ENCODE measurements at places on chromosomes 2 and 18.

DNA sequence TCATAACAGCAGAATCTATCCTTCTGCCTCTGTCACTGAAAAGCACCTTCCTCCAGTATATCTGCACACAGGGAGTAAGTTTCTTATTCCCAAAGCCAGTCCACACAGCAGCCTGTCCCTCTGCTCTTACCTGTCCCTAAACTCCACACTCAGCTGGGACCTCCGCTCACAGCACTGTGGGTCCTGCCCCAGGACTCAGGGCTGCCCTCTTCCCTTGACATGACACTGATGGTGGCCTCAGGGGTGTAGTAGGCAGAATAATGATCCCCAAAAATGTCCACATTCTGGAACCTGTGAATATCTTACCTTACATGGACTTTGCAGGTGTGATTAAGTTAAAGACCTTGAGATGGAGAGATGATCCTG is 39.7 kb upstream of the EML4 start:
- DNase-seq = no peak

DNA sequence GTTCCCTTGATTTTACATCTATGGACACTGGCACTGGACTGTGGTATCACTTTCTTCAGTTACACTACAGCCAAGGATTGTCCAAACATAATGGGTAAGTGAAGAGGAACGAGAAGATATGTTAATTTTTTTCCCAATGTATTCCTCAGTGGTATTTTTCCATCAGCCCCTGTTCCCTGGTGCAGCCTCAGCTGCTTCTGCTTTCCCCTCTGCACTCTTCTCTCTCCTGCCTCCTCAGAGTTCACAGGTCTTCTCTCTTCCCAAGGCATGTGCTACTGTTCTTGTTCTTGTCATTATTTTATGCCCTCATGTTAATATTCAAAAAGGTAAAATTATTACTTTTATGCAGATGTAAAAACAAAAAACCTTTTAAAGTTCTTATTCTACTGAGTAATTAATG is 378.0 kb upstream of the NRXN1 start:
- DNase-seq = no peak

GRCh38 chr2:29742656-29743055 is 178.7 kb downstream of the ALK start:
- no peak for DNase-seq

DNA sequence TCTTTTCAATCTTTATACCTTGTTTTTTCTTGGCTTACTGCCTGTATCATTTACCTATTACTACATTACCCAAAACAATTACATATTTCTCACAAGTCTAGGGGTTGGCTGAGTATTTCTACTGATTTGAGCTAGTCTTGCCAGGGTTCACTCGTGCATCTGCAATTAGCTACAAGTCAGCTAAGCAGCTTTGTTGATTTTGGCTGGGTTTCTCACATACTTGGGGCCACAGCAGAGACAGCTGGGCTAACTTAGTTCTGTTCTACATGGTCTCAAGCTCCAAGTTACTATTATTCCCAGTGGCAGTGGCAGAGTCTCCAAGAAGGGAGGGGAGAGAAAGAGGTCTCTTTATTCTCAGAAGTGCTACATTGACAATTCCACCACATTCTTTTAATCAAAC is 54.7 kb upstream of the SP5 start:
- no peak for DNase-seq

DNA sequence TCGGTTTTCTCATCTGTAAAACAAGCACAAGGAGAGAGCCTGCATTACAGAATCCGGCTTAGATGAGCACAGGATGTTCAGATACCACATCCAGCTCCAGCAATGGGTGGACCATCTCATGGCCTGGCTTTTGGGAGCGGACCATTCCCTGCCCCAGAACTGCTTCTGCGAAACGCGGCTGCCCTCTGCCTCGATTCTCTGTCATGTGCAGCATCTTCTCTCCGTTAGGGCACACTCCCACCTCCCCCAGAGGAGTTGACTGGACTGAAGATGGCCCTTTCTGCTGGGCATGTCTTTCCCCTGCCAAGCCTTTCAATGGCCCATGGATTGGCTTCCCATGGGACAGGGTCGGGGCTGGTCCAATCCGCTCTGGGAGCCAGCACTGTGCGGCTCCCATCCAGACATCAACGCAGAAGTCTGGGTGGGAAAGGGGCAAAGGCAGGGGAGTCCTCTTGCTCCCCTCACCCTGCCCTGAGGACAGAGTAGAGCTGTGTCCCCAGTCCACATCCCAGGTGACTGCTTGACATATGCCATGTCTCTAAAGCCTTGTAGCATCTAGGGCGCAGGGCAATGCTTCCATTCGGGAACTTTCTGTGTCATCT is 14.3 kb upstream of the FAHD2A start:
- no peak for DNase-seq

GRCh38 chr2:85393836-85394235 is 16.3 kb downstream of the CAPG start:
- no peak for DNase-seq

GRCh38 chr2:216918088-216918680 is 58.3 kb upstream of the TNP1 start:
- no peak for DNase-seq

- DNase-seq = no peak
These were observed 142.9 kb upstream of the FIGN start for GRCh38 chr2:163878718-163879117.

DNA sequence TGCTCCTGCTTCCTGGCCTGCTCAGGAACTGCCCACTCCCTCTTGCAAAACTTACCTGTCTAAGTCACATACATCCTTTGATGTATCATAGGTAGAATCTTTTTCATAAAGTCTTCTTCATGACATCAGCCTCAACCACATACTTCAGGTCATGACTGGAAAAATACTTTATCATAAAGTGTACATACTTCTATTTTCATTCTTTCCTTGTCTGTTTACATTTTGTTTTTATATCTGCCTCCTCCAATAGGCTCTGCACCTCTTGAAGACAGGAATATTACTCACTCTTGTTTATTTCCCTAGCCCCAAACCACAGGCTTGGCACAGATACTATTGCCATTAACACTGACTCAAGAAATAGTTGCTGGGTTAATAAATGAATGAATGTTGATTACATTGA is 43.6 kb upstream of the ZNF804A start:
- no peak for DNase-seq

DNA sequence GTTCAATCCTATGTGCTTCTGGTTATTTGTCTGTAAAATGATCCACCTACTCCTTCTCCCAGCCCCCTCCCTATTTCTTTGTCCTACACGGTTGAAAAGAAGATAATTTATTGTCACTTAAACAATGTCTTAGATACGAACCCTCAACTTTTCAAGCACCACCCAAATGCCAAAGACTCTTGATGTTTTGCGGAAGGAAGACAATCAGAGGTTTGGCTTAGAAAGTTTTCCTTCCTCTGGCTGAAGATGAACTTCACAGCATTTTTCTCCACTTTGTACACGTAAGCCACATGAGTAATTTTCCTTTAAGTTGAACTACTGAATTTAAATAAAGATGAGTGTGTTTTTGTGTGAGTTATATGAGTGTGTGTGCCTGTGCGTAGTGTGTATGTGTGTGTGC is 25.5 kb upstream of the SLC8A1 start:
- no peak for DNase-seq

GRCh38 chr2:223494942-223495341 is 107.2 kb downstream of the SCG2 start:
- DNase-seq = no peak

DNA sequence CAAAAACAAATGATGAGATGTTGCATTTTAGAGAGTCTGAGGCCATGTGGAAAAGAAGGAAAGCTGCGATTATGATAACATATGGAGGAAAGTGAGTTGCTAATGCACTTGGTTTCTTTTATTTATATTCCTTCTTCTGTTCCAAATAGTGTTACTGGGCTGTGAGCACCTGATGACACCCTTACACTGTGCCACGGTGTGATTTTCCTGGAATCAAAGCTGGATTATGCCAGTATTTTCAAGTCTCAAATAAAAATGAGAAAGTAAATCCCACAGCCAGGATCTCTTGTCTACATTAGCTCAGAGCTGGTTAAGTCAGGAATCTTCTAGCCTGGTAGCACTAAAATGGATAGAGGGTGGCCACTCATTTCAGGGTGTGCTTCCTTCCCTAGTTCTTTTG is 670.8 kb downstream of the TDRD15 start:
- no peak for DNase-seq

DNA sequence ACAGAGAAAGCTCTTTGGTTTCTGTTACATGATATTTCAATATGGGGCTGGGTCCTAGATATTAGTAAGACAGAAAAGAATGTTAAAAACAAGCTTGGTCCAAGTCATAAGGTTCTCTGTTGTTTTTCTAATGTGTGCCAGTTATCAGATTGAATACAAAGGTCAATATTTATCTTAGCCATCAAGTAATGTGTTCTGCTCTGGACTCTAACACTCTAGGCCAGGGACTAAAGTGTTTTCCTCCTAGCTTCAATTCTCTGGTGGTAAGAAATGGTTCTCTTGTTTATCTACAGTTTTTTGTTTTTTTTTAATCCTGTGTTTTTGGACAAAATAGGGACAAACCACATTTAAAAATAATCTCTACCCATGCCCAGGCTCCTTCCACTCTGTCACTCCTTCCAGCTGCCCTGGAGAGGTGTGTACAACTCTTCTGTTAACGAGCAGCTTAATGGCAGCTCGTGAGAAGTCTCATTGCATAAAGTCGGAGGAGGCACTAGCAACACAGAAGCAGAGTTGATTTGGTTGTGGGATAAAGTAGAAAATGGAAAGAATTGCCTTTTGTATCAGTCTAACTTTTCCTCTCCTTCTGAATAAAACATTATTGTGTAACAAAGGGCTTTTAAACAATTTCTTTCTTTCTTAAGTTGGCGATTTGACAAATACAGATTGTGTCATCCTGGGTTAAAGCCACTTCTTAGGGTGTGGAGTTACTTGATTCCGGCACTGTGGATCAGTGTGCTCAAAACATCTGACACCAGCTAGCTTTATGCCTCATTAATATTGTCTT is 8.0 kb upstream of the SESTD1 start:
- DNase-seq = no peak

DNA sequence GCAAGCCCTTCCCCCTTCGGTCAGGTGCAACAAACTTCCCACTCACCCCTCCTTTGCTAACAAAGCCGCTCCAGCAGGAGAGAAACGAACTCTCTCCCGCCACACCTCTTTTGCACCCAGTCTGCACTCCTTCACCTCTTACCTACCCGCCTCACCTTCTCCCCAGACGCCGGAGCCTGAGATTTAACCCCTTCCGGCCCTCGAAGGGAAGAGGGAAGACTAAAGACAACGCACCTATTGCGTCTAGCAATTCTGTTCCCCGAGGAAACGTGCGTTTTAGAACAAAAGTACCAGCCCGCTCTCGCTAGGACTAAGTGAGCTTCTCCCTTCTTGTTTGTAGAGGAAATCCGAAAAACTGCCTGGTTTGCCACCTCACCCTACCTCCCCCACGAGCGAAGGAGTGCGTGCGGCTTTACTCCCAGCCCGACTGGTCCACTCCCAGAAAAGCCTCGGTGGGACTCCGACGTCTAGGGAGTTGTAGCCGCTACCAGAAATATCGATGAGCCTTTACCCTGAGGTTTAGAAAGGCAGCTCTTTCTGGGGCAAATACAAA is 441 bp upstream of the PEX13 start:
- peak; percentile 44 for DNase-seq

GRCh38 chr2:102660574-102660973 is 41.2 kb downstream of the SLC9A2 start:
- no peak for DNase-seq

- no peak for DNase-seq
These were observed 15.3 kb downstream of the GAREM1 start for GRCh38 chr18:32455361-32455760.

- DNase-seq = no peak
These were observed 176.3 kb downstream of the SEPTIN10 start for GRCh38 chr2:109437325-109438090.

DNA sequence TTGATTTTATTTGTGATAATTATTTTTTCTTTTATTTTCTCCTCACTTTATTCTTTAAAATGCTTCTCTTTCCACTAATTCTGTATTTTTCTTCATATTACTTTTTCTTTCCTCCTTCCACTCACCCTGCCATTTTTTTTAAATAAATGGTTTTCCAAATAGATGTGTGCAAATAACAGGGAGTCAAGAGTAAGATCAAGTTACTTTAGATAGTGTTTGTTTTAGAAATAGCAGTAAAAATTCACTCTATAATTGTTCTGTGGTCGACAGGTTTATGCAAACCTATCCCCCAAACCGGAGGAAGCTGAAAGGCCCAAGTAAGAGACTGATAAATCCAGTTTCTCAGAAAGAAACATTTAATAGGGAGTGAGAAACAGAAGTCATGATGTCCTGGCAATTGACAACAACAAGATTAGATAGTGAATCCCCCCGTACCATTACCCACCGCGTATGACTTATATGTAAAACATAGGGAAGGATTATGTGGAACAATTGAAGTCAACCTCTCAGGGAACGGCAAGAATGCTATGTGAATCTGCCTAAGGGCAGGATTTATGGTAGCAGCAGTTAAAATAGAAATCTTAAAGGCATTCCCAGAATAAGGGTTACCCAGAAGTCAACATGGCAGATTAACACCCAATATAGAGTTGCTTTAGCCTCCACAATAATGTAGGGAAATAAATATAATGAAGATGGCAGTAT is 75.5 kb downstream of the KYNU start:
- no peak for DNase-seq

DNA sequence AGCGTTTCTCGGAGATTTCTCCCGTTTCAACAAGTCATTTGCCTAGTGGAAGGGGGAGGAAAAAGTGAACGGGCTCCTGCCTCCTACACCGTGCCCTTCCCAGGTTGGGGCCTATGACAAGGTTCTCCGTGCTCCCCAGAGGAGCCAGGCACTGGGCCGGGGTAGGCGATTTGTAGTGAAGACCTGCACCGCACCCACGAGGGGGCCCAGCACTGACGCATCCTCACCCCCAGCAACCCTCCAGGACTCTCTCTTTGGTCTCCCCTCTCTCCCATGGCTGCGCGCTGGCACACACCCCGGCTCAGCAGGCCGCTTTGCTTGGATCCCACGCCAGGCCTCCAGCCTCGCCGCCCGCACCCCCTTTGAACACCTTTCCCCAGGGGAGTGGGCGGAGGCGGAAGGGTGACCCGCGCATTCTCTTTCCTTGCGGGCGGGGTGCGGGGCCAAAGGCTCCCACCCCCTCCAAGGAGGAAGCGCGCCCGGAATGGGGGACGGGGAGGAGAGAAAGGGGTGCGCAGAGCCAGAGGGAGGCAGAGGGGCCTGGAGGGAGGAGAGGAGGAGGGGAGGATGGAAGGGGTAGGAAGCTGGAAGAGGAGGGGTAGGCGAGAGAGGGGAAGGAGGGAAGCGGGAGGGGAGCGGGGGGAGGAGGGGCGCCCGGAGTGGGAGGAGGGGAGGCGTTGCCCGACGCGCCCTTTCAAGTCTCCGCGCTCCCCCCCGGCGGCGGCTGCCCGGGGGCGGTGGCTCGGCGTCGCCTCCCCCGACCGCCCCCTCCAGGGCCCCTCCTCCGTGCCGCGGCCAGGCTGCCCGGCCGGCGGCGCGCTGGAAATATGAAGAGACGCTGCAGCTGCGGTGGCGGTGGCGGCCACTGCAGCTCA is at the start of gene APCDD1:
APCDD1 (plus strand) TSS at position 830 of the 875 bp plus-strand sequence. CDS start 347 bp downstream, outside the sequence.
- no peak for DNase-seq

- no peak for DNase-seq
These were observed 73.5 kb downstream of the MGAT5 start for GRCh38 chr2:134327367-134327766.

GRCh38 chr2:86790134-86790675 is 508 bp downstream of the CD8A start:
- no peak for DNase-seq

GRCh38 chr18:61596296-61596695 is 263.1 kb downstream of the CDH20 start:
- no peak for DNase-seq

- no peak for DNase-seq
These were observed 46.6 kb upstream of the TPO start for GRCh38 chr2:1366546-1367134.

Data from activated T-helper 1 cell treated with anti-CD3 and anti-CD28 coated beads, Interleukin-2, amount 50 U/mL, for 16 hours (primary cell).